ENCODE measurements at places on chromosomes 11 and 22.

GRCh38 chr22:22711532-22711913 is 67.1 kb downstream of the GGTLC2 start:
- DNase-seq: no peak

GRCh38 chr22:50061824-50062355 is 3.8 kb upstream of the TTLL8 start:
- no peak for DNase-seq

- DNase-seq: no peak
These were observed 12.5 kb downstream of the LRP4 start for GRCh38 chr11:46905806-46906205.

- DNase-seq: peak; percentile 41
These were observed 5.7 kb downstream of the NF2 start for GRCh38 chr22:29609139-29609538.

- DNase-seq: peak; percentile 89
These were observed 7.5 kb downstream of the BCL9L start for GRCh38 chr11:118918128-118918685.

DNA sequence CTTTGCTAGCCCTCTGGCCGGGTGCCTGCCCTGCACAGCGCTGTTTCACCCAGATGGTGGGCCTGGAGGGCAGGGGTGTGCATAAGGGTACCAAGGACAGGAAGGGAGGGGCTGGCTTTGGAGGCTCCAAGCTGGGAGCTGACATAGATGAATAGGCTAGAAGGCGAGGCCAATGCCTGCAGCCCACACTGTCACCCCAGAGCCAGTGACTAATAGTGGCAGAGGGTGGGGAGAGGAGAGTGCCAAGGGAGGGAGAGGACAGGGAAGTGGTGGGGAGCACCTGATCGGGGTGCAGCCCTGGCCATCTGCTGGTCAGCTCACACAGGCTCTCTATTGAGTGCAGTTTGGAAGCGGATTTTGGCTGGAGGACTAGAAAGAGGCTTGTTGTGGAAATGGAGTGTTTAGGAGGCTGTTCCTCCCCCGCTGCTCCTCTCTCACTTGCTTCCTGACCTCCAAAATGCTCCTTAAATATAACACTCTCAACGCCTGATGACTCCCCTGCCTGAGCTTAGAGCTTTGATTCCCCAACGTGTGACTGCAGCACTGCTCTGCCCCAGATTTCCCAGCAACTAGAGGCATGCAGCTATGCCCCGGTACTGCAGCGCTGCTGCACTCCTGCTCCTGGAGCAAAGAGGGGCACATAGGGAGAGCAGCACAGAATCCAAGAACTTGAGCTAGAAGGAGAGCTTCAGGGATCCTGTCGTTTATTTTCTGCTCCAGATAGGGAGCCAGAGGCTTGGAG is 89.2 kb downstream of the GRAMD1B start:
- no peak for DNase-seq

GRCh38 chr11:3736816-3737215 is 60.5 kb downstream of the NUP98 start:
- DNase-seq: no peak

- DNase-seq: no peak
These were observed 34.2 kb upstream of the PRR5 start for GRCh38 chr22:44667829-44668189.

DNA sequence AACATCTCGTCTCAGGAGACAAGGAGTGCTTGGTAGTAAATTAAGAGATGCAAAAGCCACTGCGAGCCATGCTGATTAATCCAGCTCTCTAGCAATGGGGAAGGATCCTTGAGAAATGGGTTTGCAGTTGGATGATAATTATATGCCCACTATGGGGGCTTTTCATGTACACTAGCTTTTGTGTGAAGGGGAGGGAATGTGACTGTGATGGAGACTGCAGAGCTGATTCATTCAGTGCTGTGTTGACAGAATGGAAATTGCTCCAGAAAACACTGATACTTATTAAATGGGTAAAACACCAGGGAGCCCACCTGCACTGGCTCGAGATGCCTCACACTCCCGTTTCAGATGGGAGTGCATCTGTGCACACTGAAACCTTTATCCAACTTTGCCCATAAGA is 37.0 kb upstream of the KIRREL3 start:
- DNase-seq: no peak

- DNase-seq: no peak
These were observed 3.0 kb downstream of the RDX start for GRCh38 chr11:110293389-110293788.

- DNase-seq: no peak
These were observed 1340.1 kb downstream of the TBC1D22A start for GRCh38 chr22:48102581-48102980.

DNA sequence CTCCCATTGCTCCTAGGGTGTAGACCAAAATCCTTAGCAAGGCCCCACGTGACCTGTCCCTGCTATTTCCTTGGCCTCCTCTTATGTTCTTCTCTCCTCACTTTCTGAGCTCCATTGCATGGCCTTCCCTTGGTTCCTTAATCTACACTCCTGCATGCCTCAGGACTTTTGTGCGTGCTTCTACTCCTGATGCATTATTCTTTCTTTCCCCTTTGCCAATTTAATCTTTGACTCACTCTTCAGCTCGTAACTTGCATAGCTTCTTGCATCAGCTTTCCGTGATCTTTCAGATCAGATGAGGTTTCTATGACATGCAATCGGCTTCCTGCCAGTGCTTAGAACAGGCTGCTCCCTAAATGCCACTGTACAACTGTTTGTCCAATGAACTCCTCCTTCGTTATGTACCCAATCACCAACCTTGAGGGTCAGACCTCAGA is 261.6 kb upstream of the CADM1 start:
- no peak for DNase-seq

DNA sequence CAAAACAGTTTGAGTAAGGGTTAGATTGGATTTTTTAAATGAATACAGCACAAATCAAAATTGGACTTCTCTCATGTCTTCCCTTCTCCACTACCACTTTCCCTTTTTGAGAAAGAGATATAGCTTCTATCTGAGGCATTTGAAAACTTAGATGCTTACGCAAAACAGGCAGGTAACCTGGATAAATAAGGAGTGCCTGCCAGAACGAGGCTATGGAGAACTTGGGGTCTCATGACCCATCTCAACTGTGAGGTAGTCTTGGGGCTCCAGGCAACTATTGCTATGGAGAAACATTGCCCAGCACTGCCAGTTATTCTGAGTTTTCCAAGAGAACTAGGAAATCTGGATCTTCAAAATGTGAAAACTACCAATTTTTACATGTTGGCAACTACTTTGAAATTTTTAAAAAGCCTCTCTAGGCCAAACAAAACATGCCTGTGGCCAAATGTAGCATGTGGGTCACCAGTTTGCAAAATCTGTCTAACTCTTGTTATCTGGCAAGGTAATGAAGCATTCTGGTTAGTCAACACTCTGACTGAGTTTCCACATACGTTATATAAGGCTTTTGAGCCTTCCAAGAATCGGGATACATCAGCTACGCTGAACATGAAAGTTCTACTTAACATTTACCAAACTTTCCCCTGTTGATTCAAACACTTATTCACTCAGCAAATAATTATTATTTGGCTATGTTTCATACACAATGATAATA is 752.7 kb downstream of the KCNA4 start:
- peak; percentile 17 for DNase-seq

DNA sequence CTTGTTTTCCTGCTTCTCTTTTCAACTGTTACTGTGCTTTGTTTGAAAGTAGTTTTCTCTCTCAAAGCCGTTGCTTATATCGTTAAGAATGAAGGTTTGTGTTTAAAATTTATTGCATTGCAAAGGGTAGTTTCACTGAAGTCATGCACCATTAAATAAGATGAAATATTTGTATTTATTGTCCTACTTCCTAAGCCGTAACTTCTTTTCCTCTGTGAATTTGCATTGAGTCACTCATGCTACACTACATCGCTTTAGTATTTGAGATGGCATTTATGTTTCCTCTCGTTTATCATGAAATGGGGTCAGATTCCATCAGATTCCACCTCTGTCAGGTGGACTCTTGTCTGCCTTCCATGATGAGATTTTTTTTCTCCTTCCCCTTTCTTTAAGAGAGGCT is 65.8 kb upstream of the RASSF10 start:
- DNase-seq: no peak

GRCh38 chr11:37372667-37373066 is 774.6 kb upstream of the RAG2 start:
- no peak for DNase-seq

DNA sequence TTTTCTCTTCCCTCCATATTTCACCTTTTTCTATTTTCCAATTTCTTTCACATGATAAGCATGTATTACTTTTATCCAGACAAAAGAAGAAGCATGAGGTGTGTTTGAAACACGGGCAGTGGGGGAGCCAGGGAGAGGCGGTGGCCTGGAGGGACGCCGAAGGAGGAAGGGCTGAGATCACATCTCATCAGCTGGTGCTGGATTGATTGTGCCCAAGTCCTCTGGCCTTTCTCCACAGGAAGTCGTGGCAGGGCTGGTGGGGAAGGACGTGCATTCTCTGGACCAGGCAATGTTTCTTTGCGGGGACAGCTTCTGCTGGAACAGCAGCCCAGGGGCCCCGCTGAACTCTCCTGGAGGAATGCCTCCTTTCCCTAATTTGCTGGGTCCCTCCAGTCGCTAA is 82.9 kb downstream of the MIAT start:
- no peak for DNase-seq

DNA sequence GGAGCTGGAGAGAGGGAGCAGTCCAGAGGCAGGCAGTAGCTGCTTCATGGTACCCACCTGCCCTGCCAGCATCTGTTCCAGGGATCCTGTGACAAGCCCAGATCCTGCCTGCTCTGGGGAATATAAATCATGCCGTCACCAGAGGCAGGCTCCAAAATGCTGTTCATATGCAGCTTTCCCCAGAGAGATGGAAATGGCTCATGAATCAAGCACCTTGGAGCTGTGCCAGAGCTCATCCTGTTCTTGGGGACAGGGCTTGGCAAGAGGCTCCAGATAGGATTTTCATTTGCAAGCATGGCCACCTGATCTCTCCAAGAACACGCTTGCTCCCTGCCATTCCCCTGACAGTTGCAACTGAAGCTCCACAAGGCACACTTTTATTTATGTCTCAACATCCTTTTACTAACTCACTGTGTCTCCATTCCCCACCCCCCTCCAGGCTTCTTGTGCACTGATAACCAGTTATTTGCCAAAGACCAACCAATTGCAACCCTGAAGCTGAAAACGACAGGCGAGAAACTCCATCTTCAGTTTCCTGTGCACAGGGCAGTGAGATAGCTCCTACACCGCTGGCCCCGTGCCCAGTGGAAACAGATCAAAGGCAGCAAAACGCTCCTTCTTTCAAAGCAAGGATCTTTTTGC is 115.8 kb upstream of the PITPNB start:
- peak; percentile 95 for DNase-seq

- no peak for DNase-seq
These were observed 48.6 kb upstream of the LMO2 start for GRCh38 chr11:33940538-33940815.

DNA sequence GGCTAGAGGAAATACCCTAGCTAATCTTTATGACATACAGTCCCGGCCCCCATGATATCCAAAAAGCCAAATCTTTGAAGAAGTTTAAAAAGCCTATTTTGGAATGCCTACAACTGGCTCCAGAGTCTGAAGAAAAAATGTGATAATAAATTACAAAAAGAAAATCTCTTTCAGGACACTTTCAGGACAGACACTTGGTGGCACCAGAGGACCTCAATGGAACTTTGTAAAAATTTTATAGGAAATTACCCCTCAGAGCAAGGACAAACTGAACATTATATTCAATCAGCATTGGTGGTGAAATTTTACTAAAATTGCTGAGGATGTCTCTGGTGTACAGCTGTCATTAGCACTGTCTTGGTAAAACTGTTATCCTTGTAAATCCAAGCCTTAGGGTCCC is 81.0 kb downstream of the CCDC73 start:
- DNase-seq: peak; percentile 7

DNA sequence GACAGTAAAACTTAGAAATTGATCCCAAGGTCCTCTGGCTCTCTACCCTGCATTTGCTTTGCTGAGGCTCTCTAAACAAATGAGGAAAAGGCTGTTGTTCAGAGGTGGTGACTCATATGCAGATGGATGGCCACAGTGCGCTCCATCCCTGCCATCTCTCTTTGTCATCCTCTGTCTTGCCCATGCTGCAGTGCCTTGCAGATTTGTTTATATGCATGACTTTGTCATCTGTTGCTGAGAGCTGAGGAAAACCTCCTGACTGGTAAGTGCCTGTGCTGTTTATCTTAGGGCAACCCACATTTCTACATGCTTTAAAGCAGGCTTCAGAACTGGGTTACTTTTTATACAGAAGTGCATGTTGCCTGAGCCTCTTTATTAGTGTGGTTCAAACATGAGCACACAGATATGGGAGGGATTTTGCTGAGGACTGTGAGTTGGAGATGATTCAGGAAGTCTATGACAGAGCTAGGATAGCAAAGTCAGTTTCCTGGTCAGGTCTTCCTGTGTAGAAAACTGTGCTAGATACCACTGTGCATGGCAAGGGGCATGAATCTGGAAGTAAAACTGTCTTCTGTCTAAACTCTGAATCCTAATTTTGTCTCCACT is 57.4 kb downstream of the JAM3 start:
- DNase-seq: peak; percentile 89

GRCh38 chr11:36164506-36165250 is 124.5 kb downstream of the COMMD9 start:
- DNase-seq: peak; percentile 42

DNA sequence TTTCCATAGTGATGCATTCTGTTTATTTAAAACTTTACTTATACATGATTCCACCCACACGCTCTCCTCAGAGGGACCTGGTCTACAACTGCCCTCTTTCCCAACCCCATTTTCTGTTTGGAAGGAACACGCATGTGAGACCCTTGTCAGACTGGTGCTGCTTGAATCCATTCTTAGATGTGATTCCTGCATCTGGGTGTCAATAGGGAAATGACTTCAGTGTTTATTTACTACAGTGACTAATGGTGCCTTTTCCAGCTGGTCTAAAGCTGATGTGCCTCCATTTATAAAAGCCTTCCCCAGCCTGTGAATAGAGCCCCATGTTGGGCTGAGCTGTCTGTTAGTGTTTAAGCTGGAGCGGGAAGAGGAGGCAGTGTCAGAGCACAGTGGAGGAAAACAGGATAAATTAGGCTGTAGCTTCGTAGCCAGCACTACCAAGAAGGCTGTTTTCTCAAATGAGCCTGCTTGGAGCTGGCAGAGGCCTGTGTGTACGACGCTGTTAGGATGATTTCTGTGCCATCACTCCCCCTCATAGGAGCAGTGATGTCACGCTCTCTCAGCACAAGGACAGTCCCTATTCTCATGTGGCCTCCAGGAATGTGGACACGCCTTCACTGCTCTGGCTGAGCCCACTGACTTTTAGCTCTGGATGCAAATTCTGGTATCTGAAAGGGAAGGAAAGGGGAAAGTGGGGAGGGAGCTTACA is 18.9 kb upstream of the C11orf96 start:
- DNase-seq: peak; percentile 89

DNA sequence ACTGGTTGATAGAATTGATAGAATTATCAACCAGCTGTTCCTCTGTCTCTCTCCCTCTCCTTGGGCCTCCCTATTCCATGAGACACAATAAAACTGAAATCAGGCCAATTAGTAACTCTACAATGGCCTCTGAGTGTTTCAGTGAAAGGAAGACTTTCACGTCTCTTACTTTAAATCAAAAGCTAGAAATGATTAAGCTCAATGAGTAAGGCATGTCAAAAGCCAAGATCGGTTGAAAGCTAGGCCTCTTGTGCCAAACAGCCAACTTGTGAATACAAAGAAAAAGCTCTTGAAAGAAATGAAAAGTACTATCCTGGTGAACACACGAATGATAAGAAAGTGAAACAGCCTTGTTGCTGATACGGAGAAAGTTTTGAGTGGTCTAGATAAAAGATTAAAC is 16.6 kb downstream of the PIH1D2 start:
- DNase-seq: no peak

GRCh38 chr22:38941488-38941987 is 15.9 kb upstream of the APOBEC3A start:
- DNase-seq: no peak
